ENCODE measurements at places on chromosomes 4 and X.

- no peak overlapping the region for H3K27ac ChIP-seq
- H3K4me3 ChIP-seq: no peak overlapping the region
- no peaks in the 10 kb centered on the region for H3K4me1 ChIP-seq
- H3K27me3 ChIP-seq: no peaks in the 10 kb centered on the region
- DNase-seq: no peak
- H3K36me3 ChIP-seq: no peaks in the 10 kb centered on the region
These were observed 101.6 kb downstream of the FAM193A start for GRCh38 chr4:2637956-2638552.

DNA sequence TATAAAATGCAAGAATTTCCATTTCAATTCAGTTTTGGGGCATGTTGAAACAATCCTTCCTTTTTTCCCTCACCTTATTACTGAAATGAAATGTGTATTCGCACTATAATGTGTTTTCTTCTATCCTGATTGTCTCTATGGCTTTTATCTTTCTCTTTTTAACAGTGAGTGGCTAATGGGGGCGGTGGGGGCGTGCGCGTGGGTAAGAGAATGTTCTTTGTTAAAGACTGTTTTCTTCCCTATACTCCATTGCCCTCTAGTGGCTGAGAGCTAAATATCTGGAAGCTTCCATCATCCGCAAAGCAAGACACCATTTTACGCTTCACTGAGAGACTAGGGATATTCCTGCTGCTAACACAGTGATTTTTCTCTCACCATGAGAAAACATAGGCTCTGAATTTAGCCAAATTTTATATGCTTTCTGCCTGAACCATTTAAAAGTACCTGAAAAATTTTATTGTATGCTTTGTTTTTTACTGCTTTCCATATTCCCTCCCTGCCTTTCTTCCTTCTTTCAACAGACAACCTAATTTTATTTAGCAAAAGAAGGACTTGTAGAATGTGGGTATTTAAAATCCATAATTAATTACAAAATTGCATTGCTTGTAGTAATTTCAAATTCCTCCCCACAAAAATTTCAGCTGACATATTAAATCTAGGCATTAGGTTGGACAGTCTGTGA, 194.0 kb downstream of the GASK1B start:
- H3K4me3 ChIP-seq: no peak overlapping the region
- no peaks in the 10 kb centered on the region for H3K36me3 ChIP-seq
- H3K27me3 ChIP-seq: peaks cover 9% of the 10 kb centered on the region
- peak; percentile 64 for DNase-seq

DNA sequence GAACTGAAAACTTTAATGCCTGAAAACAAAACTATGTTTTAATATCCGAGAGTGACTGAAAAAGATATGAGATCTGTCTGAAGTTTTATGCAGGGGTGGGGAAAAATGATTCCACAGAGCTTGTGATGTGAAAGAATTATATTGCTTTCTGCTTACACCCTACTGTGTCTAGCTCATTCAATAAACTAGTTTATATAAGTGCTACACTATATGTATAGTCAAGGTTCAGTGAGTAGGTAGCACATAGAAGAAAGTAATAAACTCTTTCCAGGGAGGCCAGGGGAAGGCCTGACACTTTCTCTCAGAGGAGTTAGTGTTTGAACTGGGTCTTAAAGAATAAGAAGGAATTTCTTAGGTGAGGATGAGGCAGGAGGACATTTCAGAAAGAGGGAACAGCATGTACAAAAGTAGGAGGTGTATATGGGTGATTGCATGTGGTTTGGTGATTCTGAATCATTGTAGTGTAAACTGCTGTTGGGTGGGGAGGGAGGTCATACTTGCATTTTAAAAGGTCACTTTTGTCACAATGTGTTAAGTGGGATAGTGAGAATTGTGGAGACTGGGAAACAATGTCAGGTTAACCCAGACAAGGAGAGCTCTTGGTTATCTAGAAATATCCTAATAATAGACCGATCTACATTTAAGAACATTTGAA, 25.1 kb upstream of the TEX13D start:
- no peak overlapping the region for H3K4me3 ChIP-seq
- DNase-seq: no peak
- H3K4me1 ChIP-seq: no peaks in the 10 kb centered on the region
- H3K36me3 ChIP-seq: no peaks in the 10 kb centered on the region

- no peak overlapping the region for H3K27ac ChIP-seq
- no peak for DNase-seq
- H3K27me3 ChIP-seq: no peaks in the 10 kb centered on the region
- H3K36me3 ChIP-seq: no peaks in the 10 kb centered on the region
These were observed 1900.0 kb downstream of the C4orf33 start for GRCh38 chr4:130995988-130996387.

DNA sequence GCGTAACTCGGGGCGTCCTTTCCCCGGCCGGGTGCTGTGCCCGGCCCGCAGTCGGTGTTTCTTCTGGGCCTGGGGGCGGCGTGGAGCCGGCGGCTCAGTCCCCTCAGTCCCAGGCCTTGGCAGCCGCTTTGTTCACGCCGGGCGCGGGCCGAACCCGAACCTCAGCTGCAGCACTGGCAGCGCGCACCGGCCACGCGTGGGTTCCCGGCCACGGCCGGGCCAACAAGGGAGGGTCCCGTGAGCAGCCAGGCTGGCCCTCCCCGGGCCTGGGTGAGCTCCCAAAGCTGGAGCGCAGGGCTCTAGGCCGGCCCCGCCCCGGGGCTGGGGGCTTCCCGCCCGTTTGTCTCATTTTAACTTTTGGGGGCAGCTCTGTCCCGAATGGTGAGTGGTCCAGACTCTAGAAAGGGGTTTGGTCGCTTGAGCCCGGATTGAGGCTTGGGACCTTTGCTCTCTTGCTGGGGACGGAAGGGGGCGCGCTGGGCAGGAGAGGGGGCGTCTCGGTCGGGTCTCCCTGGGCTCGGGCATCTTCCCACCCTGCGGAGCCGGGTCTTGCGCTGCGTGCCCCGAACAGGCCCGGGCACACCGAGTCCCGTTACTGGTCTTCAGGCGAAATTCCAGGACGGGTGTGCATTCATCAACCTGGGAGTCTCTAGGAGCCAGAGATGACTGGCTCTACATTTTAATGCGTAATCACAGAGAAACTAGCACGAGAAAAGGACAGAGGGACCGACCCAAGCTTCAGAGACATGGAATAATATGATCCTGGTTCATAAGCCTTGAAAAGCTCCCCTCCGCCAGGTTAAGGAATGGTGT, 177.1 kb downstream of the CBR4 start:
- no peak overlapping the region for H3K27ac ChIP-seq
- H3K4me1 ChIP-seq: peaks cover 21% of the 10 kb centered on the region
- DNase-seq: peak; percentile 9
- H3K4me3 ChIP-seq: peak overlapping the region; percentile 93
- H3K36me3 ChIP-seq: peaks cover 2% of the 10 kb centered on the region

- H3K27me3 ChIP-seq: peaks cover under 1% of the 10 kb centered on the region
- no peaks in the 10 kb centered on the region for H3K4me1 ChIP-seq
- H3K4me3 ChIP-seq: no peak overlapping the region
- peaks cover 4% of the 10 kb centered on the region for H3K36me3 ChIP-seq
These were observed 18.0 kb downstream of the ADH7 start for GRCh38 chr4:99417125-99417524.

- no peak overlapping the region for H3K27ac ChIP-seq
- H3K4me3 ChIP-seq: peak overlapping the region; percentile 30
- H3K4me1 ChIP-seq: peaks cover 26% of the 10 kb centered on the region
- no peak for DNase-seq
These were observed 91.0 kb upstream of the MTM1 start for GRCh38 chrX:150477371-150477770.

GRCh38 chrX:131405497-131405896, 116.4 kb upstream of the IGSF1 start:
- no peaks in the 10 kb centered on the region for H3K36me3 ChIP-seq
- peaks cover 2% of the 10 kb centered on the region for H3K27me3 ChIP-seq
- no peak for DNase-seq
- no peak overlapping the region for H3K4me3 ChIP-seq
- H3K27ac ChIP-seq: no peak overlapping the region

DNA sequence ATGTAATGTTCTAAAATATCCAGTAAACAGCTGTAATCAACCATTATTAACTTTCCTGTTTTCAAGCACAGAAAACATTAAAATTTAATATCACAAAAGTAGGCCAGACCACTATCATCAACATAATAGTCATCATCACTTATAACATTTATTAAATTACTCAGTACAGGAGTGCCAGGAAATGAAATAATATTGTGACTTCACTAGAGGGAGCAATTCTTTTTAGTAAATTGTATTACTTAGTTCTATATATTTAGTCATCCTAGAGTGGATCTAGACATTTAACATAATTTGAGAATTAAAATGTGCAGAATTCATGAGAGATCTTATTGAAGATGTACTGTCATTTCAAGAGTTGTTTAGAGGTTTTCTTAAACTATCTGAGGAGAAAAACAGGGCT, 33.6 kb downstream of the PITX2 start:
- no peak overlapping the region for H3K27ac ChIP-seq
- no peak overlapping the region for H3K4me3 ChIP-seq
- peaks cover 4% of the 10 kb centered on the region for H3K27me3 ChIP-seq
- H3K36me3 ChIP-seq: peaks cover 4% of the 10 kb centered on the region

GRCh38 chr4:155891058-155891457, 12.4 kb upstream of the TDO2 start:
- H3K27me3 ChIP-seq: peaks cover 27% of the 10 kb centered on the region
- H3K36me3 ChIP-seq: peaks cover 9% of the 10 kb centered on the region

- no peaks in the 10 kb centered on the region for H3K4me1 ChIP-seq
- no peak overlapping the region for H3K4me3 ChIP-seq
- no peak overlapping the region for H3K27ac ChIP-seq
- no peak for DNase-seq
- H3K27me3 ChIP-seq: no peaks in the 10 kb centered on the region
These were observed 481.6 kb upstream of the FSTL5 start for GRCh38 chr4:162645381-162645780.

GRCh38 chr4:143486314-143486713, 27.2 kb upstream of the SMARCA5 start:
- H3K27ac ChIP-seq: no peak overlapping the region
- peaks cover 9% of the 10 kb centered on the region for H3K27me3 ChIP-seq
- peaks cover 9% of the 10 kb centered on the region for H3K36me3 ChIP-seq
- no peak for DNase-seq
- H3K4me3 ChIP-seq: no peak overlapping the region
- H3K4me1 ChIP-seq: no peaks in the 10 kb centered on the region

DNA sequence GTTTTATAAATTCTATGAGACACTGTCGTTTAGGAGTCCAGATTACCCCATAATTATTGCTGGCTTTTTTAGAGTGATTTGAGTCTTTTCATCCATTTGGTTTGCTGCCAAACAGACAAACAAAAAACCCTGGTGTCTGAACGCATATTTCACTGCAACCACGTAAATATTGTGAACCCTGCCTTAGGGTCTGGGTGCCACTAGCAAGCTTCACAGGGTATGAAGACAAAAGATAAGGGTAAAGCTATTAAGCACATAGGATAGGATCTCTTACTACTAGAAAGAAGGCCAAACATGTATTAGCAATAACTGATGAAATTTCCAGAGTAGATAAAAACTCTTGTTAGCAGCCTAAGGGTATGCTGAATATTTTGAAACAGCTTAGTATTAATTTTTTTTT, 143.3 kb downstream of the BANK1 start:
- no peak for DNase-seq
- no peak overlapping the region for H3K27ac ChIP-seq
- H3K4me3 ChIP-seq: no peak overlapping the region
- H3K36me3 ChIP-seq: no peaks in the 10 kb centered on the region
- peaks cover 2% of the 10 kb centered on the region for H3K27me3 ChIP-seq

DNA sequence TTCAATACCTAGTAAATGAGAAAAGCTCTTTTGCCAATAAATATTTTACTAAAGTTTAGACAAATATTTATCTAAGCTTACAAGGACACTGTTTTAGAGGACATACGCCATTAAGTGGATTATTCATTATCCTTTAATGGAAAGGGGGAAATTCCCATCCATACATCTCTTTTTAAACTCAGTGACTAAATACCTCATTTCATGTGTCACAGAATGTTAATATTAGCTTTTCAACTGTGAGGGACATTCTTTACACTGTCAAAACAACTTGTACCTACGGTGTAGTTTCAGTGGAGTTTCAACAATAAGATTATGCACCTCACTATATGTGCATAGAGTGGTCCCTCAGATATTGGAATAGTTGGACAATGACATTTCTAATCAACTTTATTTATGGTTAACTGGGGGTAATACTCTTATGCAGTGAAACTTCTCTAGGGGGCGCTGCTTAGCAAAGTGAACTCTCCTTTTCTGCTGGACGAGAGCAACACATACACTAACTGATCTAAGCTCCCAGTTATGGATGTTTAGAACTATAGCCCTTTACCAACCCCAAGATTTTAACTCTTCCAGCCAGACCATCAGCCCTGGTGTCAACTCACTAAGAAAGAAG, 9.7 kb downstream of the HS6ST2 start:
- no peak overlapping the region for H3K4me3 ChIP-seq
- DNase-seq: no peak
- no peaks in the 10 kb centered on the region for H3K4me1 ChIP-seq
- H3K27ac ChIP-seq: no peak overlapping the region
- H3K27me3 ChIP-seq: no peaks in the 10 kb centered on the region
- H3K36me3 ChIP-seq: no peaks in the 10 kb centered on the region

GRCh38 chr4:182748283-182748682, 168.9 kb downstream of the DCTD start:
- peaks cover 2% of the 10 kb centered on the region for H3K27me3 ChIP-seq
- DNase-seq: no peak
- H3K4me3 ChIP-seq: no peak overlapping the region

DNA sequence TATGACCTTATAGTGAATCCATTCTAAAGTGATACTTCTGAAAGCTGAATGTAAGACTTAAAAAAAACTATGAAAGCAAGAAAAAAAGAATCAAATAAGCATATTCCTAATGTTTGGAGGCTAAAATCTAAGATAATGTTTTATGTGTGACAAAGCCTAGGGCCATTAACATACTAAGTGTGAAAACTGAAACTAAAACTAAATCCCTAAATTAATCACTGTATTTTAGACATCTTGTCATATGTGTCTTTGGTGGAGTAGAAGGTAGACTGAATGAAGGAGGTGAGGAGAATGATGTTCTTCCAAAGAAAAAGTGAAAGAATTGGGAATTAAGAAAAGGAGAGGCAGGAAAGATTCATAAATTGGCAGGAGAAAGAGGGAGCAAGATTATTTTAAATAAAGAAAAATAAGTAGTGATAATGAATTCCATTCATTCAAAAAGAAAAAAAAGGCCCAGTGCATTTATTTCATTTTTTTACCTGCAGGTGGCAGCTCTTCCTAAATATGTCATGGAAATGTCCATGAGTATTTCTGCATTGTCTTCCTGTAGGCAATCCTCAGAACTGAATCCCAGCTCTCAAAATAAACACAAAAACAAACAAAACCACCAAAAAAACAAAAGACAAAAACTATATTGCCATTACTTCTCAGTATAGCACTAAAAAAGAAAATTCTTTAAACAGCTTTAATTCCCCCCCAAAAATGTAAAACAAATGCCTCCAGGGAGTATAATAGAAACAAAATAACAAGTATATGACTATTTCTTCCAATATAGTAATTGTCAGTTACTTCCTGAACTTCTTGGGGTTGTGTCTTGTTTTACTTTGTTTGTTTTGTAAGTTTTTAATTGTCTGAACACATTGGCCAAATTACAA, 17.0 kb upstream of the AP1AR start:
- no peaks in the 10 kb centered on the region for H3K4me1 ChIP-seq
- H3K4me3 ChIP-seq: no peak overlapping the region
- H3K27me3 ChIP-seq: no peaks in the 10 kb centered on the region

GRCh38 chrX:4935846-4936245, 1222.4 kb upstream of the PRKX start:
- no peaks in the 10 kb centered on the region for H3K4me1 ChIP-seq
- no peak overlapping the region for H3K27ac ChIP-seq
- DNase-seq: no peak

- no peak for DNase-seq
- H3K27ac ChIP-seq: no peak overlapping the region
- no peaks in the 10 kb centered on the region for H3K36me3 ChIP-seq
- H3K4me3 ChIP-seq: no peak overlapping the region
These were observed 48.5 kb upstream of the MYOZ2 start for GRCh38 chr4:119087121-119087520.
